ENCODE measurements at places on chromosomes 12 and 14.

GRCh38 chr12:561908-562593 is 101.2 kb downstream of the NINJ2 start:
- no peak for DNase-seq

GRCh38 chr14:65019944-65020566 is 33.4 kb downstream of the FNTB start:
- DNase-seq, result no peak

- DNase-seq, result peak; percentile 24
These were observed 196.9 kb downstream of the BCL11B start for GRCh38 chr14:99075061-99075460.

DNA sequence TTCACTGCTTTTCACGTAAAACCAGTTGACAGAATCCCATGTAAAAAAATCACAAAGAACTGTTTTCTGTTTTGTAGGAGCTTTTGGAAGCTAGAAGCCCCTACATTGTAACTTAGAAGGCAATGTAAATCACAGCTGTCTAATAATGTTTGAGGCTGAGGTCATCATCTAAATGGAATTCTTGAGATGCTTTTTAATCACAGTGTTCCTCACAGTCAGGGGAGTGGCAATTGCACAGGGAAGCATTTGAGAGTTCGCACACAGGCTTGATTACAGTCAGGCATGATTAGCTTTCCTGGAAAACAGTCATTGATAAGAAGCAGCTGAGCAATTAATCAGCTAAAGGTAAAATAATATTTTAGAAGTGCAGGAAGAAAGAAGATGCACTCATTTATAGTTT is 2.9 kb downstream of the SLC17A8 start:
- DNase-seq, result no peak

Data from KG1 (cell line).